ENCODE measurements at places on chromosomes 16 and 17. TPM values are rescaled to one million over a fixed set of nuclear protein-coding genes. Genes with fewer than 3 reads are reported as not detected.

SHMT1 gene
- total RNA-seq: 21.7 TPM

ADCY7 gene
- 6.3 TPM for total RNA-seq

TSNAXIP1 gene
- 1.6 TPM for total RNA-seq

CALCOCO2 gene
- total RNA-seq: 282 TPM

DNA sequence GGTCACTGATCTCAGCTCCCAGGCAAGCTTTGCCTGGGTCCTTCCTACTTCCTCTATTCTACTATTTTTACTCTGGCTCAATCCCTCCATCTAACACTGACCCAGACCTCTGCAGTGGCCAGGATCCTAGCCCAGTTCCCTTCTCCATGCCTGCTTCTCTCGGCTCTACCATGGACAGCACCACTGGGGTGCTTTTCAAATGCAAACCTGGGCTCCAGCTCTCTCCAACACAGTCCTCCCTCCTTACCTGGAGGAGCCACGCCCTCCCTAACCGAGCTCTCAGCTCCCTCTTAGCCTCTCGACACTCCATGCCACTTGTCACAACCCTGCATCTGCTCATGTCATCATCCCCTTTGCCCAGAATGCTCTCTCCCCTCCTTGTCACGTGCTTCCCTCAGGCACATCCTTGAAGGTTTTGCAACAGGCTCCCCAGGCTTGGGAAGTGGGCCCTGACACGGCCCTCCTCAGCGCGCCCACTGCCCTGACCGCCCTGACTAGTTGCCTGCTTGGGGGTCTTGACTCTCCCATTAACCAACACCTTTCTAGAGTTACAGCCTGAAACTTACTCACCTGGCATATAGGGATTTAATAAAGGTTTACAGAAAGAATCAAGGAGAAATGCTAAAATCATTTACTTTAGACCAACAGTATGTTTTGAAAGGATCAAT is 41.6 kb downstream of the MARF1 start:
- DNase-seq: no peak

OTOA gene
- total RNA-seq: not detected

GRCh38 chr16:75244844-75245758 is 6.3 kb downstream of the BCAR1 start:
- peak; percentile 74 for DNase-seq

ZNF385C gene
- total RNA-seq: 0.21 TPM

DNA sequence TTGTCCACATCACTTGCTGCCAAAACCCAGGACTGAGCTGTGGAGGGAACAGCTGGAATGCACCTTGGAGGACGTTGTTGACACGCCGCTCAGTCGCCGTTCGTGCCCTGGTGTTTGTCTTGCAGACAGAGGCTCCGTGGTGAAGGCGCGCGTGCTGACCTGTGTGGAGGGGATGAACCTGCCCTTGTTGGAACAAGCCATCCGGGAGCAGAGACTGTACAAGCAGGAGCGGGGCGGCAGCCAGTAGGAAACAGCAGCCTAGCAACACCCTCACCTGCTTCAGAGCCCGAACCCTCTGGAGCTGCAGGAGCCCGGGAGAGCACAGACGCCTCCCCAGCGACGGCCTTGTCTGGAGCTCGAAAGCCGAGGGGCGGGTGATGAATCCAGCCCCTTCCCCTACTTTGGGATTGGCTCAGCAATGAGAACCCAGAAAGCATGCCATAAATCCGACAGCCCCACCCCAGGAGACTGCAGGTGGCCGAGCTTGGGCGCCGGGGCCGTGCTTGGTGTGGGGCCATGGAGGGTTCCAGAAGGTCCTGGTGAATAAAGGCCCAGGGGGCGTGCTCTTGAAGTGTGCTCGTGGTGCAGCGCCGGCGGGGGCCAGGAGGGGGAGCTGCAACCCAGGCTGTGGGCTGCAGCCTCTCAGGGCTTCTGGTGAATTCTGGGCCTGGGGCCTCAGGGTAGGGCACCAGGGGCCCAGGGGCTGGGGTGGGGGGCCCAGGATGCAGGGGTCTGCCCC is 470 bp upstream of the CDK3 start:
- DNase-seq: no peak

GRCh38 chr17:15239491-15239890 is 25.6 kb downstream of the PMP22 start:
- DNase-seq: no peak

GRCh38 chr17:64571746-64572145 is 65.0 kb downstream of the CEP95 start:
- no peak for DNase-seq

DNA sequence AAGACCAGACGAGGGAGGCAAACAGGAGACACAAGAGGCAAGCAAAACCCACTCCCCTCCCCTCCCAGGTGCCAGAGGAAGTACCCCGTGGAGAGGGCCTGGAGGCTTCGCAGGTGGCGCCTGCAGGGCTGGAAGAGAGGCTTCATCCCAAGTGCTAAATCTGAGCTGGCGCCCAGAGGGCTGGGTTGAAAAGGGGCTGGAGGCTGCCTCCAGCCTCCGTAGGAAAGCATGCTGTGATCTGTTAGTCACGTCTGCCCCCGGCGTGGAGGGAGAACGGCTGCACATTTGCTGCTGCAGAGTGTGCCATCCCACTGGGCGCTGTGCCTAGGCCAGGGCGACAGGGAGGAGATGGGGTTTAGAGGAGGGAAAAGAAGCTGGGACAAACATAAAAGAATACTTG is 16.9 kb downstream of the RPH3AL start:
- no peak for DNase-seq

DNA sequence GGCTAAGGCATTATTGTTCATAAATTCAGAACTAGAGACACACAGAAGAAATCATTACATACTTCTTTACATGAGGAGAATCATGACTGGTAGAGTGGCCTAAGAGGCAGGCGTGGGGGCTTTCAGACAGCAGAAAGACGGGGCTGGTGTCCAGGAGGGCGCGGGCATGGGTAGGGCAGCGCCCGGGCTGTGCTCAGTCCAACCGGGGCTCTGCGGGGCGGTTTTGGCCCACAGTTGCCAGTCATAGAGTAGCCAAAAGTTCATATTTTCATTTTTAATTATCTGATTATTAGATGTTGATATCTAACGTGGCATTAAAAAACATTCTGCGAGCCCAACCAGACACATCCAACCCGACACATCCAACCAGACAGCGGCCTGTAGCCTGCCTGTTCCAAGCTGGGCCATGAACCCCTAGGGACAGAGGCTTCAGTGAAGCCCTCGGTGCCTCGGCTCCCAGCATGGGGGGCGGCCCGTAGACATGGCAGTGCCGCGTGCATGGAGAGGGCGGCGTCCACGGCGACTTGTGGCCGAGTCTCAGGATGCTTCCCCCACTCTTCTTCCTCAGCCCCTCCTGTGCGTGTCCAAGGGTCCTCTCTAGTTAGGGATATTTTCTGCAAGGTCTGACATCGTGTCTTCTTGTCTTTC is 162.4 kb upstream of the CHMP6 start:
- no peak for DNase-seq

NGFR gene
- 1.6 TPM for total RNA-seq

DNA sequence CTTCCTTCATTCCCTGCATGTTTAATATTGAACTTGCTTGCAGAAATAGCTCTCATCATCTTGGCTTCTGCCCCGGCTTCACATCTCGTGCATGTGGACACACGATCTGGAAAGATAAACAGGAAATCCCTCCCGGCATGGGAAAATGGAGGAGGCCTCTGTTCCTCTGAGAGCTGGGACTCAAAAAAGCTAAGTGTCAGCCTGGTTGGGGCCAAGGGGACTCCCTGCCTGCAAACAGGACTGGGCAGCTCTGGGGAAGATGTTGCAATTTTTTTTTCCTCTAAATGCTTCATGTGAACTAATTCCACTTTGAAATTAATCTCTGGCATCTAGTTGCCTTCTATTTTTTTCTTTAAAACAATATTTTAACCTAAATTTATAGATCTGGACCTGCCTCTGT is 24.8 kb downstream of the ITPRIPL2 start:
- no peak for DNase-seq

KRTAP2-3 gene
- not detected for total RNA-seq

DNA sequence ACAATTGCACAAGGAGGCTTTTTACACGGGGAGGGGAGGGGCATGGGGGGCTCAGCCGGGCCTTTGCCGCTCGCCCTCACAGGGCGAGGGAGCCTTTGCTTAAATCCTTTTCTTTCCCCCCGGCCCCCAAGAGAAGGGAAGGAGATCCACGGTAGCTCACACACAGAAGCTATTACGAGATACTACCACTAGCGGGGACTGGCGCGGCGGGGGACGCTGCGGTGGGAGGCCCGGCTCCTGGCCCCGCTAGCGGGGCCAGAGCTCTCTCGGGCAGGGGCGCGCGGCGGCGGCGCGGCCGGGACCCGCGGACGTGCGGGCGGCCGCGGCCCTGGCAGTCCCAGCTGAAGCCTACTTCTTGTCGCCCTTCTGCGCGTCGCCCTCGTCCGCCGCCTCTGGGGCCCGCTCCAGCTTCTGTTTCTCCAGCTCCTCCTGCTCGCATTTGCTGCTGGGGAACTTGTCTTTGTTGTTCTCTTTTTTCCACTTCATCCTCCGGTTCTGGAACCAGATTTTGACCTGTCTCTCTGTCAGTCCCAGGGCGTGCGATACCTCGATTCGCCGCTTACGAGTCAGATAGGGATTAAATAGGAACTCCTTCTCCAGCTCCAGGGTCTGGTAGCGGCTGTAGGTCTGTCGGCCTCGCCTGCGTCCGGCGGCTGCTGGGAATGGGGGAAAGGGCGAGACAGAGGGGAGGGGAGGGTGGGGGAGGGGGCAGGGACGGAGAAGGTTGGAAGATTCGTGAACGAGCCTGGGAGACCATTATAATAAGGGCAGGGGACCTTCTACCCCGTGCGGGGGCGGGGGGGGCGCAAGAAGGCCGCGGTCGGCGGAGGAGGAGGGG is 2.0 kb downstream of the HOXB8 start:
- no peak for DNase-seq

DNA sequence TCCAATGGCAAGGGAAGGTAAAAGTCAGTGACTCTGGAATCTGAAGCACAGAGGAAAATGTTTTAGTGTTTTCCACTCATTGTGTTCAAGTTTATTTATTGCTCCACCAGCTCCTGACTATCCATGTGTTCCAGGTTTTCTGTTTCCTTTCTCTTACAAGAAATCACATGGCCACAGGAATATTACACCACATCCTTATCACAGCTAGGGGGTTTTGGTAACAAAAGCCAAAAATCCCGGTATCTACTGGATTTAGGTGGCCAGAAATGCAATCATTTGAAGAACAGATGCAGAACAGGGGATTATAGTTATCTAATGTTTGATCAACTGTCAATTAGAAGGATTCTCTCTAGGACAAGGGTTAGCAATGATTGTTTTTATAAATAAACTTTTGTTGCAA is 47.9 kb downstream of the STH start:
- no peak for DNase-seq

TMEM220 gene
- 9.3 TPM for total RNA-seq

PSKH1 gene
- total RNA-seq: 17.8 TPM

GRCh38 chr17:2138761-2139160 is 83.9 kb downstream of the HIC1 start:
- DNase-seq: no peak

- DNase-seq: no peak
Measured at GRCh38 chr17:42414704-42415409, 8.2 kb downstream of the CAVIN1 start.

DNA sequence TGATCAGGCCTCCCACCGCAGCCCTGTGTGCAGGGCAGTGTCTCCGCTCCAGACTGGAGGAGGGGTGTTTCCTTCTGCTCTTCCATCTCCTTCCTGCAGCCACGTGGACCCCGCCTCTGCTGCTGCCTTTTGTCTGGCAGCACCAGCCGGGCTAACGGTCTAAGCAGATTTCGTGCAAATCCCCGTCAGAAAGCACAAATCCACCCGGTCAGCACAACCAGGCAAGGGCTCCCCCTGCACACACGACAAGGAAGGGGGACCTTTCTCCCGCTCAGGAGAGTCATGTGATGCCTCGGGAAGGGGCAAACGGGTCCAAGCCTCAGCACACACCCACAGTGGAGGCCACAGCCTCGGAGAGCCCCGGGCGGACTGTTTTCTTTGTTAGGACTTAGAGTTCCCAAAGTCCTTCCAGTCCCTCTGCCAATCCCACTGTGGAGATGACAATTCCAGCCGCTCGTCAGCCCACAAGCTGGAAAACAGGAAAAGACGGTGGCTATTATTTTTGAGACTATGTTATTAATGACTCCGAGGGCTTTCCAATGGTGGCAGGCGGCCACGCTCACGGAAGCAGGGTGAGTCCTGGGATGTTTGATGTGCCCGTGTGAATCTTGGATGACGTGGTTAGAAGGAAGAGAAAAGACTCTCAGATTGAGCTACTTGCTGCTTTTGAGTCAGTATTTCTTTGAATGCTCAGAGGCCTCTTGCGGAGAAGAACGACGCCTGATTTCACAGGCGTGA is 22.5 kb upstream of the MEAK7 start:
- no peak for DNase-seq

QRICH2 gene
- 0.92 TPM for total RNA-seq

GRCh38 chr17:79465011-79465680 is 145.7 kb downstream of the RBFOX3 start:
- no peak for DNase-seq

- no peak for DNase-seq
Measured at GRCh38 chr17:77700165-77700881, 258.2 kb upstream of the TNRC6C start.

- no peak for DNase-seq
Measured at GRCh38 chr17:60525328-60525684, 736 bp downstream of the APPBP2 start.

BHLHA9 gene
- total RNA-seq: 0.21 TPM

DNA sequence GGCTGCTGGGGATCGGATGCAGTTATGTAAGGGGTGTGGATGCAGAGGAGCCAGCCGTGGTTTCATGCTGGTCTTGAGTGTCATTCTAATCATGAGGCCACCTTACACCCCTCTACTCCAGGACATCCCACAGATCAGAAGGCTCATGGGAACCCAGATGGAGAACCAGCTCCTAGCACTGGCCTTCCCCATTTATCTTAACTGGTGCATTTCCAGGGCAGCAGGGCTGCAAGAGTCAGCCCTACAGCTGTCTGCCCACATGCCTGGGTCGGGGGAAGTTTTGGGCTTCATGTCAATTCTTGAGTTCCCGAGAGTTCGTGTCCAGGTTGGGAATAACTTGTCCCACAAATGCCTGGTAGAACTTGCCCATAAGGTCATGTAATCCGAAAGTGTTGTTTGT is 29.1 kb downstream of the RPTOR start:
- DNase-seq: no peak

PRRT2 gene
- 9.7 TPM for total RNA-seq

NPTX1 gene
- 1.1 TPM for total RNA-seq

TBC1D3I gene
- total RNA-seq: 0.54 TPM

DNA sequence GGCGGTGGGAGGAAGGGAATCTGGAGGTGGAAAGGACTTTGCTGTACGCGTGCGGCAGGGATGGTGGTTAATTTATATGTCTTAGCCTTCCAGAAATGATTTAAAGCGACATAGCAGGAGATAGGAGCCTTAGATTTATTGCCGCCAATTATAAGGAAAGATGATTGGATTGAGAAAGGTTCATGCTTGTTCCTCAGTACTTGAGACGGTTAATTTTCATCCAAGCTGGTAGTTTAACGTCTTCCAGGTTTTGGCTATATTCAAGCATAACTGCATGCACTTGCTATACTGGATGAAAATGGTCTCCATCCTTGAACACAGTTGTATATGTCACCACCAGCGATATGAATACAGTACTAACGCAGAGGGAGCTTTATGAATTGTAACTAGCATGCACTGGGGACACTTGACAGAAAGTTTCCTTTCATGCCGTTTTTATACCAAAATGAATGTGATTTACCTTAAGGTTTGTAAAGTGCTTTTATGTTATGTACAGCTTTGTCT is 610 bp upstream of the PEX12 start:
- no peak for DNase-seq

All from Panc1 (cell line).